ENCODE measurements at places on chromosomes 2 and 18.
A peak's percentile ranks its signal among the peaks of the same experiment; 100 is the strongest.

- DNase-seq, result no peak
Measured at GRCh38 chr18:80010551-80010906, 22.2 kb upstream of the TXNL4A start.

- DNase-seq, result peak; percentile 3
Measured at GRCh38 chr2:15675456-15676195, 84.0 kb downstream of the DDX1 start.

DNA sequence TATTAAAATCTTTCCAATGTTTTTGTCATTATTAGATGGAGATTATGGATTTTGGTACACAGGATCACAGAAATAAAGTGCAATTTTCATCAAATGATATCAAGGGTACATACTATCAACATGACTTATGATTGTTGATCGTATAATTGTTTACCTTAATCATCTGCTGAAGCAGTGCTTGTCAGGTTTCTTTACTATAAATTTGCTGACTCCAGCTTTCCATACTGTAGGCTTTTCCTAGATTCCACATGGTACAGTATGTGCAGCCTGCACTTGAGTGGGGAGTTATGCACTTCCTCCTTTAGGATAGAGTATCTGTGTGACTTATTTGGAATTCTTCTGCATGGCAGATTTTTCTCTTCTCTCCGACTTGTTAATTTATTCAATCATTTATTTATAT, 187.6 kb upstream of the DPP10 start:
- no peak for DNase-seq

DNA sequence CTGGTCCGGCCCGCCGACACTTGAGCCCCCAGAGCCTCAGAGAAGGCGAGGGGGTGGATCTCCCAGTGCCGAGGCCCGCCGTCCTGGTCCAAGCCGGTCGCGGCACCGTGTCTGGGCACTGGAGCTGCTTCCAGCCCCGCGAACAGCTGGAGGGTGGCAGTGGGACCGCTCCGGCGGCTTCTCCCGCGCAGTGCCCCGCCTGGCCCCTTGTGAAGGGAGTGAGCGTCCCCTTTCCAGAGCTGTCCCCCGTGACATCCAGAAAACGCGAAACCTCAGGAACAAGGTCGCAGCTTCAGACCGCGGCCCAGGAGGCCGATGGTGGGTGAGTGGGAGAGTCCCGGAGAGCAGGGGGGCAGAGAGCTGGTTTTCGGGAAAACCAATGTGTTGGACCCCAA, 579 bp upstream of the EMX1 start:
- no peak for DNase-seq

- no peak for DNase-seq
Measured at GRCh38 chr2:11679016-11679415, 9.0 kb upstream of the NTSR2 start.

DNA sequence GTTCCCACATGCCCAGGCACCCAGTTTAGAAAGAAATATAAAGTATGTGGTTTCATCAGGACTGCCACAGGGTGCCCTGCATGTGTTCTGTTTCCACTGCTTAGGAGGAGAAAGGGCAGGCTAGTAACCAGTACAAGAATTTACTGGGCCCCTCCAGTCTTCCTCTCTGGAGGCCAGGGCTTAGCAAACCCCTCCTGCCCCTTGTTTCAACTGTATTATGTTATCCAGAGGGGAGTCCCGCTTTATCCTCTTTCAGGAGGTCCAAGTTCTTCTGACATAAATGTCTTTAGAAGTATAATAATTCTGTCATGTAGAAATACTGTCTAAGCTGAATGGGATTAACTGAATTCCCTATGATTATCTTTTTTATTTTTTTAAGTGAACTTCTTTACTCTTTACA, 132.1 kb downstream of the WDSUB1 start:
- DNase-seq, result no peak

- DNase-seq, result no peak
Measured at GRCh38 chr2:136017786-136018185, 32.4 kb upstream of the DARS1 start.

GRCh38 chr2:16624436-16624780, 41.2 kb downstream of the CYRIA start:
- no peak for DNase-seq

All from EH (cell line).